Parietal lobe (tissue), 2 donors: ENCODE measurements at places on chromosomes 2 and 18. TPM values are rescaled to one million over a fixed set of nuclear protein-coding genes. Genes with fewer than 3 reads are reported as not detected.

PROKR1 gene
- total RNA-seq, result 2.8 TPM

CRIM1 gene
- 87.3 TPM for total RNA-seq

TMEM37 gene
- total RNA-seq, result not detected

CMPK2 gene
- 8.1 TPM for total RNA-seq

DPP10 gene
- total RNA-seq, result 101 TPM

CACNB4 gene
- 132 TPM for total RNA-seq

RNASEH1 gene
- 26.0 TPM for total RNA-seq

ARHGAP28 gene
- 17.5 TPM for total RNA-seq

NMUR1 gene
- not detected for total RNA-seq

CHRND gene
- not detected for total RNA-seq

AFG3L2 gene
- total RNA-seq, result 41.6 TPM

SERPINB8 gene
- 1.3 TPM for total RNA-seq

DUSP2 gene
- 4.4 TPM for total RNA-seq

CSRNP3 gene
- total RNA-seq, result 254 TPM

VWC2L gene
- total RNA-seq, result 7.8 TPM

L3MBTL4 gene
- total RNA-seq, result 13.1 TPM

IL1RL2 gene
- total RNA-seq, result 0.63 TPM

CPLX4 gene
- total RNA-seq, result not detected

MBP gene
- total RNA-seq, result 10.6 TPM

SMIM21 gene
- total RNA-seq, result not detected

BOLL gene
- not detected for total RNA-seq

HOXD11 gene
- not detected for total RNA-seq

CROCC2 gene
- under 0.01 TPM for total RNA-seq

NCKAP5 gene
- total RNA-seq, result 19.7 TPM

MRPL53 gene
- total RNA-seq, result 17.8 TPM

ZNF512 gene
- 69.8 TPM for total RNA-seq

MC5R gene
- total RNA-seq, result 5.0 TPM

KLHL41 gene
- 2.8 TPM for total RNA-seq

LAMA3 gene
- total RNA-seq, result 6.6 TPM

SLC11A1 gene
- 3.8 TPM for total RNA-seq

AQP12A gene
- total RNA-seq, result not detected

DQX1 gene
- not detected for total RNA-seq

RFTN2 gene
- total RNA-seq, result 26.0 TPM

TTN gene
- 6.3 TPM for total RNA-seq

MDH1 gene
- total RNA-seq, result 170 TPM

KYNU gene
- total RNA-seq, result under 0.01 TPM

SALL3 gene
- total RNA-seq, result 17.2 TPM

CFAP210 gene
- total RNA-seq, result 2.2 TPM

TUBA3E gene
- not detected for total RNA-seq

GALNT3 gene
- total RNA-seq, result 7.8 TPM

CAPN14 gene
- 4.1 TPM for total RNA-seq

C18orf32 gene
- total RNA-seq, result 41.6 TPM

GAREM1 gene
- 33.5 TPM for total RNA-seq

OSBPL1A gene
- 49.1 TPM for total RNA-seq

NFU1 gene
- total RNA-seq, result 38.5 TPM

RAPGEF4 gene
- total RNA-seq, result 27.5 TPM

UGT1A10 gene
- not detected for total RNA-seq
